Glomerular endothelial cell (primary cell): ENCODE measurements at places on chromosomes 1 and 21. TPM values are rescaled to one million over a fixed set of nuclear protein-coding genes. Genes with fewer than 3 reads are reported as not detected.
A peak's percentile ranks its signal among the peaks of the same experiment; 100 is the strongest.

- no peak for DNase-seq
Observed at GRCh38 chr1:160238408-160238807, 23.9 kb downstream of the DCAF8 start.

- DNase-seq = no peak
Observed at GRCh38 chr1:89070509-89070908, 5.5 kb upstream of the GBP1 start.

- DNase-seq = no peak
Observed at GRCh38 chr1:157025385-157025784, 20.2 kb downstream of the ARHGEF11 start.

GRCh38 chr1:204867666-204868339 is 2.9 kb upstream of the NFASC start:
- DNase-seq = no peak

DNA sequence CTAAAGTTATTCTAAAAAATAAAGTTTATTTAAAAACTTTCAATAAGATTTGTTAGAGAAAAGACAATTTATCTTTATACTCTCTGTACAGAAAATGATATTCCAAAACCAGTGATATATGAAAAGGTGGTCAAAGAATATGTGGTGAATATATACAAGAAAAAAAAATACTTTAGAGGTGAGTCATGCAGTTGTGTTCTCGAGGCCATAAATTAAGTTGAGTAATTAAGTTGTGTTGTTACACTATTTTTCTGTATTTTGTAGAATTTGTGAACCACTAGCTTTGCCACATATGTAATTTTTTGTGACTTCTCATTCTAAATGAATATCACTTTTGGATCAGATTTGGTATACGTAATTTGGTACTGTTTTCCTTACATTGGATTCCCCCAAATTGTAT is 23.6 kb upstream of the DUSP10 start:
- no peak for DNase-seq

GRCh38 chr1:87864676-87865075 is 536.0 kb downstream of the LMO4 start:
- no peak for DNase-seq

GRCh38 chr1:94395231-94395630 is 23.0 kb upstream of the ABCD3 start:
- DNase-seq = no peak

GRCh38 chr1:10210841-10211804 is 753 bp downstream of the KIF1B start:
- DNase-seq = peak; percentile 78

GRCh38 chr1:234544087-234544579 is 65.2 kb upstream of the TARBP1 start:
- peak; percentile 92 for DNase-seq

GRCh38 chr1:108010581-108010980 is 45.6 kb upstream of the VAV3 start:
- DNase-seq = no peak

DNA sequence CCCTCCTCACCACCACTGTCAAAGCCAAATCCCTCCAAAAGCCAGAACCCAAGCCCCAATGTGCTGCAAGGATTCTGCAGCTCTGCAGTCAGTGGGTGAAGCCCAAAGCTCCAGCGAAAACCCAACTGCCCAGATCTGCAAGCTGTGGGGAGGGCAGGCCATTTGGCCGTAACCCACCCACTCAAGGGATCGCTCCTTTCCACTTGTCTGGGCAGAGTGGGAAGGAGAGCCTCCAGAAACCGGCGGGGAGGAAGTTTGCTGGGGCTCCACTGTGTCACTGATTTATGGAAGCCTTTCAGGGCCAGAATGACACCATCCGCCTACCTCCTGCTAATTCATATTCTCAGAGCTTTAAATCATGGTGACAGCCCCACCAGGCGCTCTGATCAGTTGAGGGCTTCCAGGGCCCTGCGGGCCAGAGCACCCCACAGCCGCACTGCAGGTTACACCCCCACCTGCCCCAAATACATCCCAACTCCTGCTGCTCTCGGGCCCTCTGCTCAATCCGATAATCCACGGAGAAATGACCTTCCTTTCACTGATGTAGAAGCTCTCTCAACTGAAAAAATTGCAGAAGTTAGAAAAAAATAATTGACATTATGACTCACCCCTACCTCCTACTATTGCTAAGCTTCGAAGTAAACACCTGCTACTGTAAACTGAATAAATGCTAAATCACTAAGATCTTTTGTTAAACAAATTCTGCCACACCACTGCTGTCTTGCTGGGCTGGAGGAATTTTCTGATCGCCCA is 40.6 kb upstream of the RAB4A start:
- no peak for DNase-seq

UQCRHL gene
- total RNA-seq = 0.76 and 2.3 TPM in 2 replicates

CDC42SE1 gene
- 69.4 and 73.9 TPM in 2 replicates for total RNA-seq

CYP4A22 gene
- not detected in 2 replicates for total RNA-seq

TRPM2 gene
- 3.4 and 5.7 TPM in 2 replicates for total RNA-seq

MARCKSL1 gene
- 355 and 455 TPM in 2 replicates for total RNA-seq

PLA2G2D gene
- not detected in 2 replicates for total RNA-seq
